ENCODE measurements at places on chromosomes 6 and 20.

GRCh38 chr20:12535316-12535715 is 473.5 kb upstream of the SPTLC3 start:
- DNase-seq = no peak

- no peak for DNase-seq
Measured at GRCh38 chr20:63586797-63587196, 12.8 kb upstream of the HELZ2 start.

DNA sequence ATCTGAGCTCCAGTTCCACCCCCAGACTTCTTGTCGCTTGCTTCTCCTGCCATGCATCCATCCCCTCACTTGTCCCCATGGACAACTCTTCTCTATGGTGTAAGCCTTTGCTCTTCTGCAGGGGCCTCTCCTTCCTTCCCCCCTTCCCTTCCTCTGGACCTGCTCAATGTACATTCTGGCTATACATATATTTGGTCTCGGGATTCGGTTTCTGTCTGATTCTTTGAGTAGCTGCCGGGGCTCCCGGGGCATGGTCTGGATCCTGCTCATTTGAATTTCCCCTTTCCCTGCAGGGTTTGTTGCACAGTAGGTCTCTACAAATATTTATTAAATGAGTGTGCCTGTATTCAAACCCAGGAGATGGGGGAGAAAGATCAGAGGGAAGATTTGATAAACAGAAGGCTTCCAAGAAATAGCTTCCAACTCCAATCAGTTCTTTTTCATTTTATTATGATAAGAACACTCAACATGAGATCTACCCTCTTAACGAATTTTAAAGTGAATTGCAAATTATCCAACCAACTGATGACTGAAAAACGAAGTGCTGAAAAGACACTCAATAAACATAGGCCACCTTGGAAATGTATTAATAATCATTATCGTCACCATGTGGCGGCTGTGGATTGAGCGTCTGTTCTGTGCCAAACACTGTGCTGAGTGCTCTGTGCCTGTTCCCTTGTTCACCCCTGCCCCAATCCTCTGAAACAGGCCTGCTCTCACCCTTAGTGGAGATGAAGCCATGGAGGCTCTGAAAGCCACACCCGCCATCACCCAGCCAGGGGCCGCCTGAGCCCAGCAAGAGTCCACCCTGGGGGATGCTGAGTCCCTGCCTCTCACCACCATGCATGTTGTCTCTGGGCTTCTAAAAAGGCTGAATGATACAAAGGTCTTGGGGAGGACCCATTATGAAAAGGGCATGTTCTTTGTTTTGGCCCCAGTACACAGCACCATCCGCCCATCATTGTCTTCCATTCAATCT is 34.3 kb upstream of the APCDD1L start:
- DNase-seq = no peak

GRCh38 chr6:52359403-52359802 is 2.5 kb upstream of the PAQR8 start:
- no peak for DNase-seq

GRCh38 chr6:29295181-29295585 is 6.3 kb upstream of the OR14J1 start:
- DNase-seq = no peak

- peak; percentile 88 for DNase-seq
Measured at GRCh38 chr20:58081846-58082245, 146.6 kb downstream of the ANKRD60 start.

DNA sequence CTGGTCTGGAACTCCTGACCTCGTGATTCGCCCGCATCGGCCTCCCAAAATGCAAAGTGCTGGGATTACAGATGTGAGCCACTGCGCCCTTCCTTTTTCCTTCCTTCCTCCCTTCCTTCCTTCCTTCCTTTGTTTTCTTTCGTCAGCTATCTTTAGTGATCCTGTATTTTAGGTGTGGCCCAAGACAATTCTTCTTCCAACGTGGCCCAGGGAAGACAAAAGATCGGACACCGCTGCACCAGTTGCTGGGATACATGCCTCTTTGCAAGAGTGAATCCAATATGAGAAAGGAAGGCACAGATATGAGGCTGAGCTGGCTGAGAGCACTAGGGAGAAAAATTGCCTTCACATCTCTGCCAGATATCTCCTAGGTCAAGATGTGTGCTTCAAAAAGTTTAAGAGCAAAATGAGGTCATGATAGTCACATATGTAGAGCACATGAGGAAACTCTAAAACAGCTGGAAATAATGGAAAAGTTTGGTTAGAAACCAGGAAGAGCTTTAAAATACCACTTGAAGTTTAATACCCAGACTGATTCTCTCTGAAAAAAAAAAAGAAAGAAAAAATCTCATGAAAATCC is 41.8 kb downstream of the OR2B2 start:
- DNase-seq = peak; percentile 3

GRCh38 chr20:7352165-7352564 is 584.7 kb downstream of the BMP2 start:
- no peak for DNase-seq

- DNase-seq = no peak
Measured at GRCh38 chr6:6284221-6284966, 36.1 kb downstream of the F13A1 start.

GRCh38 chr6:166304106-166304505 is 4.1 kb downstream of the PRR18 start:
- DNase-seq = no peak

- DNase-seq = peak; percentile 6
Measured at GRCh38 chr6:8707956-8708772, 272.8 kb upstream of the SLC35B3 start.

- no peak for DNase-seq
Measured at GRCh38 chr6:84222426-84222825, 5.0 kb downstream of the CEP162 start.

- DNase-seq = no peak
Measured at GRCh38 chr6:99980741-99981140, 13.3 kb downstream of the MCHR2 start.

All from fibroblast of upper back skin (primary cell).